ENCODE measurements at places on chromosomes 2 and 18. TPM values are rescaled to one million over a fixed set of nuclear protein-coding genes. Genes with fewer than 3 reads are reported as not detected.

Gene DLX1
- not detected for total RNA-seq

Gene CREG2
- 9.0 TPM for total RNA-seq

Gene KLHL29
- total RNA-seq: 3.1 TPM

Gene SLC5A7
- total RNA-seq: not detected

Gene UNC80
- total RNA-seq: not detected

Gene NPAS2
- 41.2 TPM for total RNA-seq

Gene ATOH8
- total RNA-seq: 0.25 TPM

Gene TSGA10
- total RNA-seq: 13.5 TPM

Gene B4GALT6
- total RNA-seq: 5.3 TPM

GRCh38 chr2:100691846-100692245 lies 128.1 kb upstream of the NPAS2 start:
- no peak overlapping the region for H3K27ac ChIP-seq
- no peaks in the 10 kb centered on the region for H3K36me3 ChIP-seq
- no peak for DNase-seq
- no peak overlapping the region for H3K4me3 ChIP-seq

DNA sequence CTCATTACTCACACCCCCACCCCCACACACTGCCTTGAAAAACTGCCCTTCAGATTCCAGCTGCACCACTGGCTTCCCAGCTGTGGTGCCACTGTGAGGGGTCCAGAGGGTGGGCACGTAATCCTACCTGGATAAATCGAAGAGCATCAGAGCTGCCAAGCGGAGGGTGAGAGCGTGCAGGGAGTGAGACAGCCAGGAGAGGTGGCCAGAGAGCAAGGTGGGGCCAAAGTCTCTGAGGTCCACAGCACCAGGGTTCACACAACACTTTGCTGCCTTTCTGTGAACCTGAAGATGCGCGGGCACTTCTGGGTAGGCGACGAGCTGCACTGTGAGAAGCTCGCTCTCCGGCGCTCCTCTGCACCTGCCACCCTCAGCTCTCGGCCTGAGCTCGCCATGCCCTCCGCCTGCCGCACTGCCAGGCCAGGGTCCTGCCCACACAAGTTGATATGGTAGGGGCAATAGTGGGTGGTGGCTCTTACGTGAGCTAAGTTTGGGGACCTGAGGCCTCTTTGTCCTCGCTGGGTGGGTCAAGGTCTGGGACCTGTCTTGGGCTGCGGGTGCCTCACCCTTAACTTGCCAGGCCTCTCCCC lies 83.9 kb downstream of the MARCO start:
- H3K4me3 ChIP-seq: no peak overlapping the region
- DNase-seq: no peak
- no peaks in the 10 kb centered on the region for H3K27me3 ChIP-seq
- H3K36me3 ChIP-seq: no peaks in the 10 kb centered on the region
- H3K27ac ChIP-seq: no peak overlapping the region

- H3K4me1 ChIP-seq: no peaks in the 10 kb centered on the region
- H3K27me3 ChIP-seq: peaks cover 63% of the 10 kb centered on the region
- H3K27ac ChIP-seq: no peak overlapping the region
- H3K36me3 ChIP-seq: no peaks in the 10 kb centered on the region
These were observed 195.7 kb upstream of the ID2 start for GRCh38 chr2:8486141-8486540.

- H3K27me3 ChIP-seq: no peaks in the 10 kb centered on the region
- H3K4me1 ChIP-seq: peaks cover 19% of the 10 kb centered on the region
- peaks cover 13% of the 10 kb centered on the region for H3K36me3 ChIP-seq
- no peak overlapping the region for H3K4me3 ChIP-seq
- H3K27ac ChIP-seq: peak overlapping the region; percentile 14
These were observed 86.9 kb downstream of the SLC25A12 start for GRCh38 chr2:171807119-171807518.

GRCh38 chr2:175633227-175633626 lies 368.8 kb downstream of the LNPK start:
- no peaks in the 10 kb centered on the region for H3K4me1 ChIP-seq
- H3K4me3 ChIP-seq: no peak overlapping the region
- H3K27ac ChIP-seq: no peak overlapping the region
- DNase-seq: no peak

DNA sequence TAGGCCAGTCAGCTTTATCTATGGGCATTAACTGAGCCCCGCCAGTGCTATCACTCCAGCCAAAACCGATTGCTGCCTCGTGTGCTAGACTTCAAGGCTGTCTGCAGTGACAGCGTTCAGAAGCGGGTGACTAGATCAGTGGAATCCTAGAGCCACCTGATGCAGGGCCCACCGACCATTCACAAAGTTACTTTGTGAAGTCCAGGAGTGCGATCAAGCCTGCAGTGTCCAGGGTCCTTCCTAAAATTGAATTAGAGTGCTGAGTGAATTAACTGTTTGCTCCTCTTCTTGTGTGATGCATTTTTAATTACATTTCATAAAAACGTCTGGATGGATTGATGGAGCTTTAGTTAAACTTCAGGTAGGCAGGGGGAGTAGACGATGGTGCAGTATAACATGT lies 13.9 kb downstream of the PCARE start:
- DNase-seq: no peak
- no peaks in the 10 kb centered on the region for H3K36me3 ChIP-seq
- H3K27ac ChIP-seq: no peak overlapping the region
- no peak overlapping the region for H3K4me3 ChIP-seq
- no peaks in the 10 kb centered on the region for H3K27me3 ChIP-seq
- no peaks in the 10 kb centered on the region for H3K4me1 ChIP-seq

GRCh38 chr2:186984966-186985365 lies 136.0 kb upstream of the ZSWIM2 start:
- no peak overlapping the region for H3K4me3 ChIP-seq
- no peaks in the 10 kb centered on the region for H3K27me3 ChIP-seq
- H3K4me1 ChIP-seq: no peaks in the 10 kb centered on the region
- DNase-seq: no peak
- no peak overlapping the region for H3K27ac ChIP-seq

DNA sequence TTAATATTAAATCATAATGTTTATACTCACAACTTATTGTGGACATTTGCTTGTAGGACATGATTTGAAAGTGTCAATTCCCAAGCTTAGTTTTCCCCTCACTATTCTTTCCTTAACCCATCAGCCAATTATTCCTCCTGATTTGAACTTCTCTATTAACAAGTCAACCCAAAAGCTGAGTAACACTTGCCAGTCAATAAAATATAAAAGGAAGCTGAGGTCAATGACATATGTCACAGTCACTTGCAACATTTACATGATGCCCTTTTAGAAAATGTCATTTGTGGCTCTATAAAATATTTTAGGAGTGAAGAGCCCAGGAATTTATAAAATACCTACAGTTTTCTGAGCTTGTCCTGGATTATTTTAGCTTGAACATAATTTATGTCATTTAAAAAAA lies 7.2 kb downstream of the CCDC68 start:
- H3K36me3 ChIP-seq: no peaks in the 10 kb centered on the region
- H3K27ac ChIP-seq: no peak overlapping the region
- peaks cover 25% of the 10 kb centered on the region for H3K4me1 ChIP-seq
- H3K27me3 ChIP-seq: no peaks in the 10 kb centered on the region
- no peak for DNase-seq
- no peak overlapping the region for H3K4me3 ChIP-seq

DNA sequence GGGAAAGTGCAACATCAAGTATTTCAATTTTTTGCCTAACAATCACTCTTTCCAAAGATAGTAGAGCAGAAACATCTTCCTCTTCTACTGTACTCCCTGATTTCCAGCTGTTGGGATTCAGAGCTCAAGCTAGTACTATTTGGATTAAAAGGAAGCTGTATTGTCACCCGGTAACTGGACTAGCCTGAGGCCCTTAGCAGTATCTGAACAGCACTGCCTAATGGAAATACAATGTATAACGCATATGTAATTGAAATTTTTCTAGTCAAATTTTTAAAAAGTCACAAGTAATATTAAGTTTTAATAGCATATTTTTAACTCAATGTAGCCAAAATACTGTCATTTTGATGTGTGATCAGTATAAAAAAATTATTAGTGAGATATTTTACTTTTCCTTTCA lies 86.2 kb downstream of the COX7A2L start:
- no peaks in the 10 kb centered on the region for H3K4me1 ChIP-seq
- no peaks in the 10 kb centered on the region for H3K36me3 ChIP-seq
- no peak for DNase-seq
- H3K27me3 ChIP-seq: no peaks in the 10 kb centered on the region
- no peak overlapping the region for H3K27ac ChIP-seq

DNA sequence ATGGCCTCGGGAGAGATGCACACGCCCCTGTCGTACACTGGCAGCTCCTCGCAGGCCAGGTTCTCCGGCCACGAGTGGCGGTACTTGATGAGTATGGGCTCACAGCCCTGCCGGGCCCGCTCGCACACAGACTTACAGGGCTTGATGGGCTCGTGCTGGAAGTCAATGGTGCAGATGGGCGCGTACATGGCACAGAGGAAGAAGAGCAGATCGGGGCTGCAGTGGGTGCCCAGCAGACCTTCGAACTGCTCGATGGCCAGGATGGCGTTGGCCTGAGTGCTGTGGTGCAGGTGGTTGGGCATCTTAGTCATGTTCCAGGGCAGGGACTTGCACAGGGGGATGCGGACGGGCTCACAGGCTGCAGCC lies 359 bp downstream of the FRZB start:
- no peak overlapping the region for H3K27ac ChIP-seq
- no peak for DNase-seq
- no peaks in the 10 kb centered on the region for H3K4me1 ChIP-seq
- no peak overlapping the region for H3K4me3 ChIP-seq
- no peaks in the 10 kb centered on the region for H3K36me3 ChIP-seq
- no peaks in the 10 kb centered on the region for H3K27me3 ChIP-seq

GRCh38 chr2:201432621-201433393 lies 18.5 kb downstream of the TRAK2 start:
- H3K27ac ChIP-seq: no peak overlapping the region
- no peaks in the 10 kb centered on the region for H3K27me3 ChIP-seq
- H3K36me3 ChIP-seq: no peaks in the 10 kb centered on the region

DNA sequence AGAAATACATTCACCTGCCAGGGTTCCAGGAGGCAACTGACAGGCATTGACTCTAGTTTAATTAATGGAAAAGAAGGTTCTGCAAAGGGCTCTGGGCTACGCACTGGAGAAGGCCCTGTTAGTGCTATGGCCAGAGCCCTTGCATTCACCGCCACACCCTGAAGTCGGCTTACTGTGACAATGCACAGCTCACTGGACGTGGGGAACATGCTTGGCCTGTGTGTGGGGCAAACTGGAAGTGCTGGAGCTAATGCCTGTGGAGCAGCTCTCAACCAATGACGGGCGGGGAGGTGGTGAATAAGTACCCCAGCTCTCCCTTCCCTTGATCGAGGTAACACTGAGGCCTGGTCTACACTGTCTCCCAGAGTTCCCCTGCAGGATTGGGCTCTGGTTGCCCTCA lies 209.8 kb downstream of the HAUS1 start:
- H3K4me3 ChIP-seq: no peak overlapping the region
- no peaks in the 10 kb centered on the region for H3K27me3 ChIP-seq
- H3K27ac ChIP-seq: no peak overlapping the region

DNA sequence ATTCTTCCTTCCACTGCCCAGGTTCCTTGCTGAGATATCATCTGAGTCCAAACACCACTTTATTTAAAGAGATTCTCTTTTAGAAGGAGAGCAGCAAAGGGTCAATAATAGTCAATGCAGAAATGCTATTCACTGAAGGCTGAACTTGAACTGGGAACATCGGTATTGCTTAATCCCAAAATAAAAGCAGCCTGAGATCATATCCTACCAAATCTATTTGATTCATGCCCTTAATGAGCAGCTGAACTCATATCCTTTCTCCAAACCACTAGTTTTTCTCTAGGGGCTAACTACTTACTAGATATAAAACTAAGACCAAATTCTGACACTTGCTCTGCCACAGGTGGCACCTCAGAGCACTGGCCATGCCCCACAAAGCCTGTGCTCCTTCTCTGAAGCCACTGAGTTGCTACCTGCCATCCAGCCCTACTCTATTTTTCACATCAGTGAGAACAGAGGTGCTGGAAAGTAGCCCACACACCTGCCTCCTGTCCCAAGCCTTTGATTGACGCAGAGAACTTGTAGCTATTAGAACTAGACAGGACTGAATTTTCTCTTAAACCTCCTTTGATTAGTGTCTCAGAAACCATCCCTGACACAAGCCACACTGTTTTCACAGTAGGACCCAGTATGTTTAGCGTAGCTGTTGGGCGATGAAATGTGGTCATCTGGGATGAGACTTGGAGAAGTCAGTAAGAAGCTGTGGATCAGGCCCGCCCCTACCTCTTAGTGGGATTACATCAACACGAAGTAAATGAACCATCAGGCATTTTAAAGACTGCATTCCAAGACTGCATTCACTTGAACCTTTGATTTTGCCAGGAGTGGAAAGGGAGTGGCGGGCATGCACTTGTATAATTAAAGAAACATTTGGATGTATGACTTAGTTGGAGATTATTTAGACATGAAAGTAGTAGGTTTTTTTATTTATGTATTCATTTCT lies 124.3 kb downstream of the RBMS1 start:
- peaks cover 14% of the 10 kb centered on the region for H3K36me3 ChIP-seq
- H3K4me3 ChIP-seq: no peak overlapping the region
- no peaks in the 10 kb centered on the region for H3K27me3 ChIP-seq
- H3K4me1 ChIP-seq: no peaks in the 10 kb centered on the region
- no peak for DNase-seq
- no peak overlapping the region for H3K27ac ChIP-seq

DNA sequence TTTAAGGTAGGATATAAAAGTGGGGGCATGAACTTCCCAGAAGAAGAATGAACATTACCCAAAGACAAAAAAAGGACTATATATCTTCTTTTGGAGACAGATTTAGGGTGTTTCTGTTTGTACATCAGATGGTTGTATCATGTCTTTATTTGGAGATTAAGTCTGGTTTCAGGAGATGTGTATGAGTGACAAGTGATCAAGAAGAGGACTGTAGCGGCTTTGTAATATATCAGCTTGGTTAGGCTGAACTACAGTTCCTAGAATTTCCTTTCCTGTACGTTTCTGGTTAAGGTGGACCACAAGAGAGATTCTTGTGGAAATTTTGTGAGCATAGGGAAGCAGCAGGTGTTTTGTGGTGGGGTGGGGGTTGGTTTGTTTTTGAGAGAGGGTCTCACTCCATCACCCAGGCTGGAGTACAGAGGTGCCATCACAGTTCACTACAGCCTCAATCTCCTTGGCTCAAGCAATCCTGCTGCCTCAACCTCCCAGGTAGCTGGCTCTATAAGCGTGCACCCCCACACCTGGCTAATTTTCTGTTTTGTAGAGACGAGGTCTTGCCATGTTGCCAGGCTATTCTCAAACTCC lies 287.1 kb upstream of the MGAT5 start:
- DNase-seq: no peak
- H3K4me1 ChIP-seq: no peaks in the 10 kb centered on the region
- H3K36me3 ChIP-seq: no peaks in the 10 kb centered on the region
- H3K27me3 ChIP-seq: peaks cover 57% of the 10 kb centered on the region

- H3K36me3 ChIP-seq: no peaks in the 10 kb centered on the region
- peaks cover 23% of the 10 kb centered on the region for H3K4me1 ChIP-seq
- no peaks in the 10 kb centered on the region for H3K27me3 ChIP-seq
- no peak overlapping the region for H3K27ac ChIP-seq
These were observed 177.8 kb downstream of the INHBB start for GRCh38 chr2:120523766-120524165.
